ENCODE measurements at places on chromosomes 4 and X. TPM values are rescaled to one million over a fixed set of nuclear protein-coding genes. Genes with fewer than 3 reads are reported as not detected.
A peak's percentile ranks its signal among the peaks of the same experiment; 100 is the strongest.

DNA sequence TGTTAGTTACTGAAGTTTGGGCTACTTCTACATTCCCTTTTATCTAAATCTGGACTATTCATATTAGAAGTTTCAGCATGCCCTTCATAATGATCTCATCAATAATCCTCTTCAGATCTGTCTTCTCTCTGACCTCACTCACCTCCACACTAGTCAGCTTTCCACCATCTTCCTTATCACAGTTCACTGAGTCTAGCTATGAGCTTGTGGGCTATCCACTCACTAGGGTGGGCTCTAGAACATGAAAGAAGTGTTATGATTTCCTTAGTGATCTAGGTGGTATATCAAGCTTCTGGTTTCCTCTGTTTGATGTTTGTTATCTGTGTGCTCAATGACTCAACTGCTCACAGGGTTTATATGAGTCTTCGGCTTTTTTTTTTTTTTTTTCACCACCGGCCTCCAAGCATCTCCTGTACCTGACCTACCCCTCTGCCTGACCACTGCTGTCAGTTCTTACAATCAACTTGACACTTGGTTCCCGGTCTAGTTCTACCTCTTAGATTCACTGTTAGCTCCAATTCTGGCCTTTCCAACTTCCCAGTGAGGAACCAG is 103.1 kb downstream of the PAPSS1 start:
- peak; percentile 14 for DNase-seq

- DNase-seq: peak; percentile 38
These were observed 3.1 kb downstream of the ZGRF1 start for GRCh38 chr4:112633477-112634235.

The P2RY10 gene
- total RNA-seq: not detected

The RTL5 gene
- 0.23 TPM for total RNA-seq

The ZNF157 gene
- total RNA-seq: 0.07 TPM

The TMEM150C gene
- 0.58 TPM for total RNA-seq

DNA sequence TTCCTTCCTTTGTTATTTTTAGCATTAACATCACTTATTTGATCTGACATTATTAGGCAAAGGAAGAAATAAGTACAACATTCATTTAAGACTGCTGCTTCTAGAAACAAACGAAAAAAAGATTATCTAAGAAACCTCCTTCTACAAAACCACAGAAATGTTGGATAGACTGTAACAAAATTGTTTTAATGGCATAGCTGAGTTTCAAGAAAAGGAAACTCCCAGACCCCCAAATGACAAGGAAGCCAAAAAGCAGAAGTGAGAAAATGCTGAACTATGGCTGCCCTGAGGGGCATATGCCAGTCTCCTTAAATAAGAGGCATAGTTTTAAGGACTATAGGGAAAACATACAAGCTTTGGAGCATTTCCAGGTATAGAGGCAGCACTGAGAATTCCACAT is 1431.6 kb upstream of the TENM3 start:
- DNase-seq: no peak

The IL15 gene
- total RNA-seq: 7.1 TPM

The HELT gene
- total RNA-seq: not detected

GRCh38 chr4:181821039-181822004 is 421.9 kb upstream of the TENM3 start:
- no peak for DNase-seq

DNA sequence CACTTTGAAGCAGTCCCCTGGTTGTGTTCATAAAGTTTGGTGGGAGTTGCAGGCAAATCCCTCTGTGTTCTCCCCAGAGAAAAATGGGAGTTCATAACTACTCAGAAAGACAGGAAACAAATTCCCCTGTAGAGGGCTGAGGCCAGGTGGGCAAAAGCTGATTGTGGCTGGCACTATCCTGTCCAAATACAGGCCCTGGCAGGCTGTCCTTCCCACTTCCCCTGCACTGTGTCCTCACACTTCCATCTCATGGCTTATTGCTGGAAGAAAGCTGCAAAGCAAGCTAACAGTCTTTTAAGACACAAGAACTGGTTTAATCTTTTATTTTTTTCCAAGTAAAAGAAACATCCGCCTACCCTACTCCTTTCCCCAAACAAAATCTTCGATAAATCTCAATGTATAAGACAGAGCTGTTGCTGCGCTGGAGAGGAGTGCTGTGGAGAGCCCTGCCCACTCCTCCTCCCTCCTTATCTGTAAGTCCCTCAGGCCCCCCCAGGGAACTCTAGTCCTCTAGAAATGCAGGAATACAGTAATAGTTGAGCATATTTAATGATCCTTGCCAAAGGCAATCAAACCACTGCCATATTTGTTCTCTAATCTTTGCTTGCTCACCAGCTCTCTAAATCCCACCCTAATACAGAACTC is 14.0 kb downstream of the TAPT1 start:
- no peak for DNase-seq

DNA sequence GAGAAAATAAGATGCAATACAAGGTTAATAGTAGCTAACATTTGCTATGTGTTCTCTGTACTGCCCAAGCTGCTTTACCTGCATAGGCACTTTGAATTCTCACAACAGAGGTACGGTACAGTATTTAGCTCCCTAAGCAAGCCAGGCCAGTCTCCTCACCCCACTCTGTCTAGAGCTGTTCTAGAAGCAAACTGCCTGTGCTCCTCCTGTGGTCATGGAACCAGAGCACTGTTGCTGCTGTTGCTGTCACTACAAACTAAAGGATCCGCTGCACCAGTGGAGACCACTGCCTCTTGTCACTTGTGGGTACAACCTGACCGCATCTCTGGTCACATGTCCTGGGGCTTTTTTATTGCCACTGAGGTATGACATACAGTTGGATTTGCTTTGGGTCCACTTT is 19.6 kb downstream of the ZNF330 start:
- no peak for DNase-seq

The CCDC120 gene
- total RNA-seq: 5.3 TPM

GRCh38 chr4:2251795-2252529 is 9.9 kb downstream of the MXD4 start:
- no peak for DNase-seq

The ADGRG2 gene
- total RNA-seq: 1.4 TPM

DNA sequence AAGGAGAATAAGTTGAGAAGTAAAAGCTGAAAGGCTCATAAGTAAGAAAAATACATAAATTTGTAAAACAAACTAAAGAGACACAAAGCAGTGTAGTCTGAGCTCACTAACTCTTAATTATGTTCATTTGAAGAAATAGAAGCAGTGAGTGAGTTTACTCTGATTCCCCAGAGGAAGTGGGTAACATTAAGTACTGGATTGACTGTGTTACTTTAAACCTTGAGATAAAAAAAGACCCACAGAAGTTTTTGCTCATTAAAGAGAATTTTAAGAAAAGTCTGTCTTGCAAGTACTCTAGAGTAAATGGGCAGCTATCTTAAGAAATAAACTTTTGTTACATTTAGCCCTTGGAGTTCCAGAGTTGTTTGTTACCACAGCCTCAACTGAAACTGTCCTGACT is 2466.9 kb downstream of the PCDH7 start:
- no peak for DNase-seq

The ATP2B3 gene
- not detected for total RNA-seq

DNA sequence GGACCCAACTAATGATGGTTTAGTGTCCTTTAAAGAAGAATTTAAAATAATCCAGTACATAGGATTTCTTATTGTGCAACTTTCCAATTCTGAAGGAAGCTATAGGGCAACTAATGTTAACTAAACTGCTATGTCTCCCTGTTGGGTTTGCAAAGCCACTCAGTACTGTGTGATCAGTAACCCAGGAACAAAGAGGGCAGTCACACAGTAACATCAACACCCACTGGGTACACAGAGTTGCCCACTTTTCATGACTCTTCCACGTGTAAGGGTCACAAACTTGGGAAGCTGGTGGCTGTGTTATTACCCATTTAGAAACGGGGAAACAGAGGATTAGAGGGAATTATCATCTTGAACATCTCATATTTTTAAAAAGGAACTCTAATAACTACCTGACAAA is 555.0 kb upstream of the DIPK2B start:
- DNase-seq: no peak

DNA sequence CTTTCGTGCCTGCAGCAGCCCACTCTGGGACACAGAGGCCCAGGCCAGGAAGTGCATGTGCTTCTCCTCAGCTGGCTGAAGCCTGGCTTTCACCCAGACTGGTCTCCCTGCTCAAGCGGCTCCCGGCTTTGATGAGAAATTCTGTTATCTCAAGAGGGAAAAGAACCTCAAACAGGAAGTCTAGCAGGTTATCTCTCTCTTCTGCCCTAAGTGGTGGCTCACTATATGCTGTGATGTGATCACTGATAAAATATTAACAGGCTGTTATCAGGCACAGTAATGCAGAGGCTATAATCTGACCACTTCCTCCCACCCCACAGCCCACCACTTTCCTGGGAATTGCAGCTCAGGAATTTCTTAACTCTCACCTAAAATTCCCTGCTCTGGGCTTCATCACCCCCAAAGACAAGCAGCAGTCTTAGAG is 13.3 kb downstream of the CLDN2 start:
- no peak for DNase-seq

GRCh38 chr4:24894243-24894642 is 18.6 kb downstream of the CCDC149 start:
- DNase-seq: no peak

The SOD3 gene
- total RNA-seq: 16.4 TPM

GRCh38 chr4:78409612-78410202 is 141.9 kb upstream of the ANXA3 start:
- peak; percentile 54 for DNase-seq

DNA sequence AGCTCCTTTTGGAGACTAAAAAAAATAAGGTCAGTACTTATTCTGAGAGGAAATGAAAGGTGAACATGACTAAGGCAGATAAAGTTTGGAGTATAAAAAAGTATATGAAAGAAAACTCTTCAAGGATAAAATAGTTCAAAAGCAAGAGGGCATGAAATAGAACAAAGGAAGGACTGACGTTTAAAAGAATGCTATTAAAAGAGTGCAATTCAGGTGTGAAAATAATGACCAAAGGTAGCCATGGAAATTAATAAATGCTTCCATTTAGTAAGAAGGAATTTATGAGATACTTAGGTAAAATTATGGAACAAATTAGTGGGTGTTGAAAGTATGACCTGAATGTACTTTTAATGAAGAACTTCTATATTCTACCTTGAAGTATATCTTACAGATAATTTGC is 128.2 kb upstream of the WDFY3 start:
- no peak for DNase-seq

DNA sequence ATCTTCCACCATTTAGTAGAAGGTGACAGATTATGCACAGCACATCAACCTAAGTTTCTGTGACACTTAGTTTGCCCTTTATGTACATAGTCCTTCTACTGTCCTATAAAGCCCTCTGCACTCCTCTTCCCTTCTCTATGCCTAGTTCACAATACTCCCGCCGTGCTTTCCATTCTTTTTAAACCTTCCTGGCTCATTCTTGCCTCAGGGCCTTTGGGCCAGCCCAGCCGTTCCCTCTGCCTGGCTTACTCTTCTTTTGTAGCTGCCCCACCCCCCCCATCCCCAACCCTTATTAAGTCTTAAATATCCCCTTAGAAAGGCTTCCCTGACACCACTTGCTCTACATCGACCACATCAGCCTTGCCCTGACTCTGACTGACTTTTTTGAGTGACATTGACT is 33.0 kb downstream of the SGMS2 start:
- no peak for DNase-seq

GRCh38 chr4:159770401-159770800 is 667.5 kb downstream of the RAPGEF2 start:
- no peak for DNase-seq

DNA sequence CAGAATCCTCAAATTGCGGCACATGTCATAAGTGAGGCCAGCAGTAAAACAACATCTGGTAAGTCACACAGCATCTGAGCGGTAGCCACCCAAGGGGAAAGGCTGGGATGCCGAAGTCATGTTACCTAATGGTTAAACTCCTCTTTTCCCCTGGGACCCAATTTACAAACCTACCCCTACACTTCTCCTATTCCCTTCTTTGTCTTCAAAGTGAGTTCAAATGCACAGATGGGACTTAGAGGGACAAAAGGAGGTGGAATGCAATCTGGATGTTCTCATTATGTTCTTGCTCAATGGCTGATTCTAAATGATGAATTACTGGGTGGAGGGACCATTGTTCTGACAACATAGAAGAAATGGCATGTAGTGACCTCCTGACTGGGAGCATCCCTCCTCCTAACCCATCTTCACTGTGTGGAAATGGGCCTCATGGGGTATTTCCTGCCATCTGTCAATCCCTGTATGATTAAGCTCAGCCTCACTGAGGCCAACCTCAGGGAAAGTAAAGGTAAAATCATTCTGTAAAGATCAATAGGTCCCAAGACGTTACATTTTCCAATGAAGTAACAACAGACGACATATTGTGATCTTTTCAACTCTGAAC is 8.5 kb downstream of the CD40LG start:
- no peak for DNase-seq

DNA sequence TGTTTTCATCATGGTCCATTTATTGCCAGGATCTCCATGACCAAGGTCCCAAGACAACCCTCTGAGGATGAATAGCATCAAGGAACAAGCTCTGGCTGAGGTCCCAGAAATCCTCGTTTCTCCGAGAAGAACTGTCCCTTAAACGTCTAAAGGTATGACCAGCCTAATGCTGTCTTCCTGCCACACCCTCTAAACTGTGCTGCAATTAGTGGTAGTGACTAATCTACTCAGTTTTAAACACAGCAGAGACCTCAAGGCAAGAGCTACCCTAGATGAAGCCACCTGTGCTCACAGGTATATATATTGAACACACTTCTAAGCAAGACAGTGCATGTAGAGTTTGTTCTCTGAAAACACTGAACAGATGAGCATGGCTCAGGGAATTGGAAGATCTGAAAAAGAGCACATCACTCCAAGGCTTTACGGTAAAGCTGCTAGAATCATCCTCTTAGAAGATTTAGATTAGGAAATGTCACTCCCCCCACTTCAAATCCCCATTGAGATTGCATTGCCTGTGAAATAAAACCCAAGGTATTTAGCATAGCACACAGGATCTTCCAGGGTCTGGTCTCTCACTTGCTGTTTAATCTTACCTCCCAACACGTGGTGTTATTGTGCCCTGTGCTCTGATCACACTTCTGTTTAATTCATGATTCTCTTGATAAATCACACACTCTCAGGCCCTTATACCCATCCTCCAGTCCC is 173.9 kb upstream of the VCX3A start:
- DNase-seq: no peak

DNA sequence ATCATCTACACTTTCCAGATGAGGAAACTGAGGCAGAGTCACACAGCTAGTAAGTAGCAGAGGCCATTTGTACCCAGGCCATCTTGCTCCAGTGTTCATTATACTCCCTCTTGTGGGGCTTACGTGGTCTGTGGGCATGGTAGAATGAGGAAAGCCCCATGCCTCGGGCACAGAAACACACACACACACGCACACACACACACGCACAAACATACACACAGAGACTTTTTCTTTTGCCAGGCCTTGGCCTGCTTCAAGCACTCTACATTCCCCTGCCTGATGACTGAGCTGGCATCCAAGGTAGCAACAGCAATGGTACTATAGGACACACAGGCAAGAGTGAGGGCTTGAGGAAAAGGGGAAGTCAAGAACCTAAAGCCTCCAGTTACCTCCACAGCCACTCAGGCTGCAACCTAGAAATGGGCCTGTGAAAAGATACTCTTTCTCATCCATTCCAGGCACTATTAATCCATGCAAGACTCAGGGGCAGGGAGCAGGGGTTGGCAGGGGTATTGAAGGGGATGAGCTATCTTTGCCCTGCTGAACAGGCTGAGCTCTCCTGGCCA is 43.6 kb downstream of the STARD8 start:
- no peak for DNase-seq
